Esophagus squamous epithelium (tissue), 5 donors: ENCODE measurements at places on chromosomes 5 and 9. TPM values are rescaled to one million over a fixed set of nuclear protein-coding genes. Genes with fewer than 3 reads are reported as not detected.

Gene GPR21
- 1.9 TPM for total RNA-seq

Gene NR5A1
- total RNA-seq = not detected

Gene ACTL7B
- not detected for total RNA-seq

Gene IL17B
- total RNA-seq = 2.0 TPM

Gene HAUS6
- 9.3 TPM for total RNA-seq

Gene GFPT2
- 6.4 TPM for total RNA-seq

Gene JADE2
- 9.1 TPM for total RNA-seq

DNA sequence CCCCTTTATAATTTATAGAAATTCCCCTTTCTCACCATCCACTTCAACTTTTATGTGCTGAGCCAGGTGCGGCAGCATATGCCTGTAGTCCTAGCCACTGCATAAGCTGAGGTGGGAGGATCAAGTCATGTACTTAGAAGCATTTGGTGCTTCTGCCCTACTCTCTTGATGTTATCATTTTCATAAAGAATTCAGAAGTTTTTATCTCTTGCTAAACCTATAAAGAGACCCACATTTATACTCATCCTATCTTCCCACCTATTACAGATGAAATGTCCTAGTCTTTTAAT lies 18.5 kb downstream of the HMMR start:
- no peak for DNase-seq

- no peak for DNase-seq
Measured at GRCh38 chr5:163347671-163348070, 89.7 kb upstream of the CCNG1 start.

GRCh38 chr9:1073497-1073896 lies 23.3 kb downstream of the DMRT2 start:
- no peak for DNase-seq

- no peak for DNase-seq
Measured at GRCh38 chr9:129909851-129910250, 74.6 kb downstream of the USP20 start.

GRCh38 chr9:36987891-36988290 lies 46.2 kb downstream of the PAX5 start:
- DNase-seq = no peak

- DNase-seq = no peak
Measured at GRCh38 chr5:179978792-179979191, 71.1 kb upstream of the TBC1D9B start.

GRCh38 chr9:26888271-26888670 lies 4.3 kb downstream of the CAAP1 start:
- DNase-seq = no peak

DNA sequence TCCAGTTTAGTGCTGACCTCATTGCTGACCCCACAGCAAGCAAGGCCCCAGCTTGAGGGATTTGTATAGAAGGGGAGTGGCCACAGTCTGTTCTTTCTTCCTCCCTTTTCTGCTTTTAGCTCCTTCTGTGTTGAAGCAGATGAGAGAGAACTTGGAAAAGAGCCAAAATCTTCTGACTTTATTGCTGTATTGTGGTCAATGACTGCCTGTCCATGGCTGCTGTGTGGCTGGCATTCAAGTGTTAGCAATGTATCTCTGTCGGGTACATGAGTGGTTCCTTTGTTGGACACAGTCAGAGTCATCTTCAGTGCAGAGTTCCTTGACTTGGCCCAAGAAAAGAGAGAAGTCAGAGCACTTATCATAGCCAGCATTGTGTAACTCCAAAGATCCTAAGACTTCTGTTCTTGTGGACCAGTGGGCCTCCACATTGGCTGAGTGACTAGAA lies 154.1 kb downstream of the LRRC70 start:
- no peak for DNase-seq

DNA sequence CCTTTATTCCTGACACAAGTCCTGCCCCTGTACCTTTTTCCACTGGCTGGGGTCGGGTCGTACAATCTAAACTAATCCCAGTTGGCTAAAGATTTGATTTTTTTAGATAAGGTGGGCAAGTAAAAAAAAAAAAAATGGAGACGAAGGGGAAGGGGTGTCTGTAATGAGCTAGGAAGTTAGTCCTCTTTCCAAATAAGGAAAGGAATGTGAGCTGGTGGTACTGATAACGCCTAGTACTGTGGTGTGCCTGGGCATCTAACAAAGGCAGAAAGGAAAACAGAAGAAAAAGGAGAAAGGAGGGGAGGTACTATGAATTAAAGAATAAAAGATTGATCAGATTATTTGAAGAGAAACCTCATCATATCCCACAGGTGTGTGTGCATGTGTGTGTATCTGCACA lies 21.3 kb downstream of the PRDM9 start:
- no peak for DNase-seq

GRCh38 chr5:177350776-177351391 lies 584 bp downstream of the LMAN2 start:
- no peak for DNase-seq

DNA sequence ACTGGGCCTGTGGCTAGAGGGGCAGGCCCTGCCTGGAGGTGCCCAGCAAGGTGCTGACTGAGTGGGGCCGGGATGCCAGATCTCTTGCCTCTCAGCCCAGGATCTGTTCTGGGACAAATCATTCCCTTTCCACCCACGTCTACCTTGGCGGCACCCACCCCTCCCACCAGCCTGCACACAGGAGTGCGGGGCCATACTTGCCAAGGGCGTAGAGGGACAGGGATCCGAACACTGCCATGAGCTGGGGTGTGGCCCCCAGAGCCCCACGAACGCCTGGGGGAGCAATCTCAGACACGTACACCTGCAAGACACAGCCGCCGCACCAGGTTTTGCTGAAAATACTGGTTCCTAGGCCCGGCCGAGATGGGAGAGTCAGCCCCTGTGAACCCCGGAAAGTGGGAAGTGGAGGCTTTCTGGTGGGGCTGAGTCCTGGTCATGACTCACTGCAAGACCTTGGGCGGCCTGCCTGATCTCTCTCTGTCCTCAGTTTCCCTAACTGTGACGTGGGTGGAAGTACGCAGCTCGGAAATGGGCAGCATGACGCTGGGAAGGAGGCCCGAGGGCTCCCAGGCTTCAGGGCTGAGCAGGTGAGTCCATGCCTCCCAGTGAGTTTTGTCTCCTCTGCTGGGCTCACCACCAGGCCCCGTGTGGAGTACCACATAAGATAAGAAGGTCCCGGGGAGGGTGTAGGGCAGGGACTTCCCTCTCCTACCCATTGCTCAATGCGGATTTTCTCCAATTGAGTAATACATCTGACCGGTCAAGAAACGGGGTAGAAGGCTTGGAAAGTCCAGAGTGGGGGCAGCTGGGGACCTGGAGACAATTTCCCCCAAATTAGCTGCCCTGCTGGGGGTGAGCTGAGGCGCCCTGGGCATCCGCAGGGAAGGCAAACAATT lies 2.6 kb downstream of the SLC2A6 start:
- no peak for DNase-seq
